Left lobe of liver (tissue), 2 donors: ENCODE measurements at places on chromosomes 7 and 10. TPM values are rescaled to one million over a fixed set of nuclear protein-coding genes. Genes with fewer than 3 reads are reported as not detected.

The OR9A2 gene
- total RNA-seq, result not detected

The SLIT1 gene
- 0.08 TPM for total RNA-seq

The RBP3 gene
- not detected for total RNA-seq

The VWDE gene
- 0.38 TPM for total RNA-seq

The CCL24 gene
- total RNA-seq, result 0.88 TPM

The TLX1 gene
- 1.3 TPM for total RNA-seq

The LIPN gene
- not detected for total RNA-seq
